ENCODE measurements at places on chromosomes 5 and 9.

GRCh38 chr9:127207734-127208410, 56.7 kb upstream of the GARNL3 start:
- no peak for DNase-seq

- no peak for DNase-seq
Measured at GRCh38 chr9:37619806-37620205, 27.4 kb upstream of the TOMM5 start.

DNA sequence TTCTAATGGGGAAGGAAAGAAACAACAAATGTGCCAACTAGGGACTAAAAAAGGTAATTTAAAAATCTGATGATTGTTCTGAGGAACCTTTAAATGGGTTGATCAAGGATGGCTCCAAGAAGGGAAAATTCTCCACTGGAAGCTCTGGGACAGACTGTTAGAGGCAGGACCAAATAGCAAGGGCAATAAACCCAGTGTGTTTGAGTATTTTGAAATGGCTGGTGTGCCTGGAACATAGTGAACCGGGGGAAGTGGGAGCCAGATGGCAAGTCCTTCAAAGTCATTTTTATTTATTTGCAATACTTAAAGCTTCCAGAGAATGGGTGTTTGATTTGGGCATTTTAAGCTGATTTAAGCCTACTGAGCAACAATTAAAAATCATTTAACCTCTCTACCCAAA, 587.7 kb upstream of the MEF2C start:
- no peak for DNase-seq

- DNase-seq: no peak
Measured at GRCh38 chr9:6852243-6852963, 94.6 kb downstream of the KDM4C start.

DNA sequence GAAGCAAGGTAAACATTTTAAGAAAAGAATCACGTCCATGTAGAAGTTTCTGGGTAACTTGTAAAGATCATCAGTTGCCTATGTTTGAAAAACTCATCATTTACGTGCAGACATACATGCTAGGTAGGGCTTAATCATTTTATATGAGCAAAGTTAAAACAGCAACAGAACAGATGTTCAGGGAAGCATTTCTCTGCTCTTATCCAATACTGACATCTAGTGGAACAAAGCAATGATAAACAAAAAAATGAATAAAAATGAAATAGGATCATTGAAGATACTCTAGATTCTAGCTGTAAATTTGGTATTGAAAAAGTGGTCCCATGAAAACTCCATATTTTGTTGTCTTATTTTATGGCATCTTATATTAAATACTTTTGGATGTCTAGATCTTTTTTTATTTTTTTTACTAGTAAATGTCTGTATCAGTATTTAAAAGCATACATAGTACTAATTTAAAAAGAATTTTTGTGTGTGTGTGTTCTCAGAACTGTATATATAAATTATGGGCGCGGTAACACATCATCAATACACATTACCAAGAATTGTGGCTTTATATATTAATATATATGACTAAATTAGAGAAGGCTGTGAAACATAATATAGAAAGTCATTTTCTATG, 1050.2 kb downstream of the CDH12 start:
- no peak for DNase-seq

DNA sequence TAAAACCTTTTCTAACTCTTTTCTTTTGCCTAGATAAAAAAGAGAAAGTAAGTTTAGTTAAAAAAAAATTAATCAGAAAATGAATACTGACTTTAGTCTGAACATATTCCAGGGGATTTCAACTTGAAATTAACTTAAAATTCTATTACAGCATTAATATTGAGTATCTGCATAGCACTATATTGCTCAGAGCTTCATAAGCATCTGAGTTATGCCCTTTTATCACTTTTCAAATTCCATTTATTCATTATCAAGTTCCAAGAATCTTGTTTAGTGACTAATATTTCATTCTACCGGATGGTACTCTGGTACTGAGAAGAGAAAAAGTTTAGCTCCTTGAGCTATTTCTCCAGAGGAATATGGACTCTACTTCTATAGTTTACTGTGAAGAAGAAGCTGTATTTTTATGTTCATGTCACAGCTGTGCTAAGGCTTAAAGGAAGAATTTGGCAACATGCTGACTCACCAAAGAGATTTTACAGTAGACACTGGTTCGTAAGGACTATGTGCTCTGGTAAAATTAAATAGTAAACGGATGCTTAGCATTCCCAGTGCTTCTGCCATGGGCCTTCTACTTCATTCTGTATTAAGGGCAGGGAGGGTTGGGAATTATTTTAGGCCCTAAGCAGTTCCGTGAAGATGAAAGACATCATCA, 285.2 kb upstream of the SEMA6A start:
- DNase-seq: no peak

- no peak for DNase-seq
Measured at GRCh38 chr5:113166852-113167366, 190.3 kb downstream of the DCP2 start.

- DNase-seq: no peak
Measured at GRCh38 chr9:110078604-110079003, 129.4 kb downstream of the C9orf152 start.

- no peak for DNase-seq
Measured at GRCh38 chr5:1129711-1130055, 17.8 kb upstream of the SLC12A7 start.

DNA sequence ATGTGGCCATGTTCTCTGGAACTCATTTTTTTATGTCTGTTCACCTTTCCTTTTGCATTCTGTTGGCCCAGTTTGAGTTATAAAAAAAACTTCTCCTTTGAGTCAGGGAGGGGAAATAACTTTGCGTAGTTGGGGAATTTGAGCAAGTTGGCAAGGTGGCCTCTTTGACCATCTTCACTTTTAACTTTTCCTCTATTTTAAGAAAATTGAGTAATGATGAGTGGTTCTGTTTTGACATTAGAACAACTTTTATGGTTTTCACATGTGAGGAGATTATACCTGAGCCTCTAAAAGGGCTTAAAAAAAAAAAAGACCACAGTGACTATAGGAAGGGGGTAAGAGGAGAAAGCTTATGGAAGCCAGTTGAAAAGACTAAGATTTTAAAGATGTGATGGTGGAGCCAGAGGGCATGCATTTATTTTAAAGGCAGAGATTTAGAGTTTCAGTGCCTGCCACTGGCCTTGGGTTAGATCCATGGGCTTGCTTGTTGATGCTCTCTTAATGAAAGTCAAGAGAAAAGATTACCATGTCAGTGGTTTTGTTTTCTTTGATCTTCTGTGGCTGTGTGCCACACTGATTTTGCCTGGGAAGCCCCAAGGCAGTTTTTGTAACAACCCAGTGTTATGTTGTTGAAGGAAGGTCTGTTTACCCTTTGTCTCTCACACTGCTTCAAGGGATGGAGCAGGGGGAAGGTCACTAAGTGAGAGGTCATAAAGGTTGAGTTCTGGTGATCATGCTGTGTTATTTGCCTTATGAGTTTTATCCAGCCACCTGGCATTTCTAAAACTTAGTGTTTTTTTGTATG, 219.7 kb upstream of the CD180 start:
- DNase-seq: no peak

- no peak for DNase-seq
Measured at GRCh38 chr5:142864290-142865260, 94.4 kb downstream of the ARHGAP26 start.

DNA sequence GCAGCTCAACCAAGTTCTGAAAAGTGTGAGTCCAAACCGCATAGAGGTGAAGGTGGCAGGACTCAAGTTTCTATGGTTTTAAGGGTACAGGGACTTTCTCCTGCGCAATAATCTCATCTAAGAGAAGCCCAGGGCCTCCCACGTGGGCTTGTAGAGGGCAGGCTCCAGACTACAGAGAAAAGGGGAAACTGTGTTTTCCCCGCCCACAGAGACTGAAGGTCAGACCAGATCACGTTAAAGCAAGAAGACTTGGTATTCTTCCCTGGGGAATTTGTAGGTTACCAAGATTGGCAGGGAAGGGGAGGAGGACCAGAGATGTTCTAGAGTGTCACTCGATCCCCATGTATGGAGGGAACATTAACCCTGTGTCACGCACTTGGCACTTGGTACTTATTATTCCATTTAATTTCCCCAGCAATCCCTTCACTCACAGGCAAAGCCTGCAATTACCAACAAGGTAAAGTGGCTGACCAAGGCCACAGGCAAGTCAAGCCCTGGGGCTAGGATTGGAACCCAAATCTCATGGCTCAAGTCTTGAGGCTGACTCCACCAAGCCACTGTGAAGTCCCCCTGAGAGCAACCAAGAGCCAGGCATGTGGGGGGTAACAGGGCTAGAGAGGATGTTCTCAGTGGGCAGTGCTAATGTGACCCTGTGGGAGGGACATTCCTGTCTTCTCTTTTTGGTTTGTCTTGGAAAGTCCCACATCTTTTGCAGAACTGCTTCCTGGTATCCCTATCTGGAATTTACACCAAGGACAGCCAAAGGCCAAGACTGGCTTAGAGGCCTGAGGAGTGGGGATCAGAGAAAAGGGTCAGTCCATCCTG, 18.3 kb upstream of the NEK6 start:
- DNase-seq: no peak

GRCh38 chr9:78664370-78664769, 367.4 kb downstream of the PSAT1 start:
- DNase-seq: no peak

DNA sequence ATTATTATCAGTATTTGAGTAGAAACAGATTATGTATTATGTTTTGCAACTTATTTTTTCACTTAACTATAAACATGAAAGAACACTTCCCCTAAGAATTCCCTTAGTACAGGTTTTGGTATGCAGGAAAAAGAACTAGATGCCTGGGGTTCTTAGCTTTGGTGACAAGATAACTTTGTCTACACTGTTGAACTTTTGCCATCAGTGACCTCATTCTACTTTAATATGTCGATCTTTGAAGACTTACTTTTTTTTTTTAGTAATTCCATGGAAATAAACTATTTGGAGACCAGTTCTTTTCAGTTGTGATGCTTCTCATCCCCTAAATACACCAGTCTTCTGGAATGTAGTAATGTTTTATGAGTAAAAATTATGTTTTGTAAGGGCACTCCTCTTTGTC, 34.3 kb downstream of the ZNF462 start:
- DNase-seq: no peak

DNA sequence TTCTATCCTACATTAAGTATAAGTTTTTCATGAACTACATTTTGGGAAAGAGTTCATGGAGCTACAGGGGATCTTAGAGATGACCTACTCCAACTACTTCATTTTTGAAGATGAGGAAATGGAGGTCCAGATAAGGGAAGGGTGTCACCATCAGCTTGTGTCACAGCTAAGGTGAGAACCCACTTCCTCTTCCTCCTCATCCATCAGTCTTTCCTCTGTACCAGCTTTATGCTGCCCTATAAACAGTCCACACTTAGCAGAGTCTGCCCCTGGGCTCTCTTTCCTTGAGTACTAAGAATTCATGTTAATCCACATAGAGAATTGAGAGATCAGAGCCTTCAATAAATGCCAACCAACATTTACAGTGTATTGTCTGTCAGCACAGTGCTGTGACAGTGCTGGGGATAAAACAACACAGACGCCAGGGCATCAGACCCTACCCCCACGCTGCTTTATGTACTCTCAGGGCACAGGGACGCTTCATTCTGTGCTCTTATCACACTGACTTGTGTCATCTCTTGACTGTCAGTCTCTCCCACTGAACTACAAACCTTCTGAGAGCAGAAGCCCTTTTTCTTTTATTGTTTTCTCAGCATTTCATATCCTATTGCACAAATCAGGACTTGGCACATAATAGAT, 22.1 kb downstream of the ADRB2 start:
- no peak for DNase-seq

DNA sequence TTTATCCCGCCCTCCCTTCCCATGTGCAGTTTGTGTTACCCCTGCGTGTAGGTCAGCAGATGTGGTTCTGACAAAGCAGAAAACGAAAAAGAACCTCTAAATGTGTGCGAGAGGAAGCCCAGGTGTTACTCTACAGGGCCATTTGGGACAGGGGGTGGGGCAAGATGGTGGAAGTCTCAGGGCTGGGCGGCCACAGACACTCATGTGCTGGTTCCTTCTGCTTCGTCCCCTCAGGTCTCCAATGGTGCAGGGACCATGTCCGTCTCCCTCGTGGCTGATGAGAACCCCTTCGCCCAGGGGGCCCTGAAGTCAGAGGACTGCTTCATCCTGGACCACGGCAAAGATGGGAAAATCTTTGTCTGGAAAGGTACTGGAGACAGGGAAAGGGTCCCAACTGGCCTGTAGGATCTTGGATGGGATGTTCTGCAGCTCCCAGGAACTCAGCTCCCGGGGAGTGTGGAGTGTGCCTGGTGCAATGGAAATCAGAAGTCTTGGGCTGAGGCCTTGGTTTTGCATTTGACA, 49.0 kb downstream of the GSN start:
- no peak for DNase-seq

GRCh38 chr9:38358390-38359296, 33.9 kb upstream of the ALDH1B1 start:
- DNase-seq: no peak
